B cell (primary cell): ENCODE measurements at places on chromosomes 2 and 18.
A peak's percentile ranks its signal among the peaks of the same experiment; 100 is the strongest.

GRCh38 chr2:176120364-176121189 lies 1.9 kb upstream of the HOXD9 start:
- DNase-seq = no peak

- peak; percentile 91 for DNase-seq
Observed at GRCh38 chr2:239267288-239267951, 133.4 kb downstream of the HDAC4 start.

GRCh38 chr18:1585881-1586488 lies 681.3 kb downstream of the ADCYAP1 start:
- DNase-seq = peak; percentile 36

- DNase-seq = no peak
Observed at GRCh38 chr2:153476816-153477635, 1.5 kb downstream of the RPRM start.

GRCh38 chr2:39377226-39377939 lies 59.7 kb downstream of the MAP4K3 start:
- peak; percentile 87 for DNase-seq

- no peak for DNase-seq
Observed at GRCh38 chr18:69936191-69936558, 11.5 kb downstream of the CD226 start.

DNA sequence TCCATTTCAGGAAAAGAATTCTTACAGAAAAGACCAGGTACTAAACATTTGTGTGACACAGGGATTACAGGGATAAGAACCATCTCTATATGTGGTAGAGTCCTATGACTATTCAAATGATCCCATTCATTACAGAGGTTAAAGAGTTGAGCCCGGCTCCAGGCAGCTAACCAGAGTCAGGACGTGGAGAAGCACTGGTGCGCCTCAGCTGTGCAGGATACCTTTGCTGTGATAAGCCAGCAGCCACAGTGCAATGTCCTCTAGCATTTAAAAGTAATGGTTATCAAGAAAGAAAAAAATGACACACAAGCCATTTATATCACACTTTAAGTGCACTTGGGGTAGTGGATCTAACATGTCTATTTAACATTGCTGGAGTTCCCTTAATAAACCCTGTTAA lies 17.3 kb downstream of the BUB1 start:
- DNase-seq = no peak

DNA sequence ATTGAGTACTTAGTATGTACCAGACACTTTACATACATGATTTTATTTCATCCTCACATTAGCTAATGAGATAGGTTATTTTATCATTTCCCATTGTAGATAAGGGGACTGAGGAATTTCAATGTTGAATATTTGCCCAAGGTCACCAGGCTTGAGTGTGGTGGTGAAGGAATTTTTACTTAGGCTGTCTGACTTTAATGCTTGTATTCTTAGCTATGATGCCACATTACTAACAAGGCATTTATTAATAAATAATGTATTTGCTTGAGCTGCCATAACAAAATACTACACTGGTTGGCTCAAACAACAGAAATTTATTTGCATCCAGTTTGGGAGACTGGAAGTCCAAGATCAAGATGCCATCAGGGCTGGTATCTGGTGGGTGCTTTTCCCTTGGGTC lies 250.9 kb downstream of the GPD2 start:
- no peak for DNase-seq

- DNase-seq = no peak
Observed at GRCh38 chr2:221310730-221311129, 261.4 kb downstream of the EPHA4 start.

DNA sequence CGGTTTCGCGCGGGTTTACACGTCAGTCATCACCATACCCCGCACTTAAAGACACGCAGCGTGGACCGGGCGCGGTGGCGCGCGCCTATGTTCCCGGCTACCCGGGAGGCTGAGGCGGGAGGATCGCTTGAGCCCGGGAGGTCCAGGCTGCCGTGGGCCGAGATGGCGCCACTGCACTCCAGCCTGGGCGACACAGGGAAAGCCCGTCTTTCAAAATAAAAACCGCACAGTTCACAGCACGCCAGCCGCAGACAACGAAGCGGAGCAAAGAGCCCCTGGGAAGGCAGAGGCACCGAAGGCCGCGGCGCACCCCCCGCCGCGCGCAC lies 328 bp downstream of the DTYMK start:
- no peak for DNase-seq

DNA sequence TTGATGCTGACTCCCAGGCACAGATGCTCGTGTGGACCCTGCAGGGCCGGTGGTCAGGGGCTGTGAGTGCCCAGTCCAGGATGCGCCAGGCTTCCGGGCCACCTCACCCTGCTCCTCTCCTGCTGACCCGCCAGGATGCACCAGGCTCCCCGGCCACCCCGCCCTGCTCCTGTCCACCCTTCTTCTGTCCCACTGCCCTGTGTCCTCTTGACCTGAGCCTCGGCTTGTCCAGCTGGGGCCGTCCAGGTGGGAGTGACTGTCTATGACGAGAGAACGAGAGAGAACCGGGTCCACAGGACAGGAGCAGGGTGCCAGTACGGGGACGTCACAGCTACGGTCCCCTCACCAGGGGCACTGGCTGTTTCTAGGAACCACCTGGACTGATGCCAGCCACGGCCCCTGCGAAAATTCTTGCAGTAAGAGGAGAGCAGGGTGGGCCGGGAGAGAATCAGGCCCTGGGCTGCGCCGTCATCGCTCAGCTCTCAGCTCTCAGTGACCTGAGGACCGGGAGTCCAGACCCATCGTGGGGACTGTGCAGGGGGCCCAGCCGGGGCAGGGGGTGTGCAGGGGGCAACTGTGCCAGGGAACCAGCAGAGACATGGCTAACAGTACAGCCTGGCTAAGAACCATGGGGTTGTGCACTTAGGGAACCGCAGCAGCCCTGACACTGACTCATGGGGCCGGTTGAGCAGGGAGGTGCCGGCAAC lies 12.9 kb upstream of the NFATC1 start:
- no peak for DNase-seq

DNA sequence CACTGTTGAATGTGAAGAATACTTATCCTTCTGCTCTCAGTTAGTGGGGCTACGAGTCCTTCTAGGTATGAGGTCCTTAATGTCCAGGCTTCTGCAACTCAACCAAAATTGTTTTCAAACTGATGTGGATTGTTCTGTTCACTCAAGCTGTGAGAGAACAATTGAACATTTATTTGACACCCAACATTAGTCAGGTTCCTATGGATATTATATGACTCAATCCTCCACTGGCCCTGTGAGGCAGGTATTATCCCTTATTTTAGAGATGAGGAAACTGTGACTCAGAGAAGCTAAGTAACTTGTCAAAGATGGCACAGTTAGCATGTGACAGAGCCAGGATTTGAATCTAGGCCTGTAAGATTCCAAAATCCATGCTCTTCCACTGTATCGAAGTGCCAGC lies 1.2 kb upstream of the LYG2 start:
- DNase-seq = no peak

DNA sequence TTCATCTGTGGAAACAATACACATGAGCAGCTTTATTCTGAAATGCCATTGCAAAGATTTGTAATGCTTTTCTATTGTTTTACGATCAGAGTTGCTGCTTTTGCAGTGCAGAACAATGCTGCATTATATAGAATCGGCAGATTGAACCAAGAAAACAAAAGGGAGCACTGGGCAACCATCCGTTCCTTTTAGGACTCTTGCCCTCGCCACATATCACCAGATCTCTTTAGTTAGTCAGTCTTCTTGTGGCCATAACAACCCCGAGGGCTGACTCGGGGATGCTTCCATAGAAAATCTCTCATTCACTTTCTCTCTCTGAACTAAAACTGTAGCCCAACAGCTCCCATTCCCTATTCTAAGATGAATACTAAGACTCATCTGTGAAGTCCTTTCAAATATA lies 340.4 kb downstream of the NRXN1 start:
- DNase-seq = no peak

GRCh38 chr2:227192491-227192890 lies 28.1 kb downstream of the COL4A3 start:
- DNase-seq = no peak

DNA sequence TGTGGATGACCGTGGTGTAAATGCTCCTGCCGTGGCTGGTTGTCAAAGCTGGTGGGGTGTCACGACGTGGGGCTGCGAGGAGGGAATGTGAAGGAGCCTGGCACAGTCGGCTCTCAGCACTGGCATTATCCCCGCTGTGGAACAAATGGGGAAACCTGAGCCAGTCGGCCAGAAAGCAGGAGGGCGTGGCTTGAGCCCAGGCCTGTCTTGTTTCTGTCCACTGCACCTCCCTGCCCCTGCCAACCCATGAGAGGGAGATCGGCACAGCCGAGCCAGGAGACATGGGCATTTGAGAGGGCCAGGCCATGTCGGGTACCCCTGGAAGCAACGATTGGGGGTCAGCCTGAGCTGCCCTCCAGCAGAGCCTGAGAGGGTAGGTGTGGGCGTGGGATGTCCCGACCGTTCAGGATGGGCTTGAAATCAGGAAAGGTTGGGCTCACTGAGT lies 44.5 kb downstream of the PDIA6 start:
- DNase-seq = no peak

GRCh38 chr2:84631047-84631446 lies 114.7 kb downstream of the DNAH6 start:
- DNase-seq = no peak

- DNase-seq = peak; percentile 41
Observed at GRCh38 chr2:160492401-160493226, 993 bp downstream of the RBMS1 start.

DNA sequence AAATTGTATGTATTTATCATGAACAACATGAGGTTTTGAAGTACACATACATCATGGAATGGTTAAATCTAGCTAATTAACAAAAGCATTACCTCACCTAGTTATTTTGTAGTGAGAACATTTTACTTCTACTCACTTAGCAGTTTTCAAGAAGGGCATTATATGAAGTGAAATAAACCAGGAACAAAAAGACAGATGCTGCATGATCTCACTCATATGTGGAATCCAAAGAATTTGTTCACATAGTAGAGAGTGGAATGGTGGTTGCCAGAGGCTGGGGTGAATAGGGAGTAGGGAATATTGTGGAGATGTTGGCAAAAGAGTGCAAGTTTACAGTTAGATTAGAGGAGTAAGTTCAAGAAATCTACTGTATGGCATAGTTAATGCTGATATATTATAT lies 292.0 kb downstream of the ASXL3 start:
- DNase-seq = no peak

DNA sequence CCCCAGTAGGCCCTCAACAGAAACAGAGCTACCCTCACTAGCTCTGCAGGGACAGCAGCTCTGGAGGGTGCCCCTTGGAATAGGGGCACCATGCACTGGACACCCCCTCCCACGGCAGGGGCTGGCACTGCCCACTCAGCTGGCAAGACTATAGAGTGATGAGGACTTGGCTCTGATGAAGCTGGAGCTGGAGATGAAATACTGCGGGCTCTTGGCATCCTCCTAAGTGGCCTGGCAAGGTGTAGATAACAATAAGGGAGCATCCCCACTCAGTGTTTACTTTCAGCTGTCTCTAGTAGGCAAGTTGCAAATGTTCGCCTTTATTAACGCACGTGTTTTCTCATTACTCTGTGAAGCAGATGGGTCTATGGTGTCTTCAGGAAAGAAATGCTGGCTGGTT lies 92.7 kb downstream of the PDCL3 start:
- DNase-seq = no peak

- no peak for DNase-seq
Observed at GRCh38 chr2:11094021-11094810, 61.1 kb upstream of the SLC66A3 start.

GRCh38 chr18:78006774-78007260 lies 757.2 kb downstream of the GALR1 start:
- no peak for DNase-seq

GRCh38 chr2:113166187-113166645 lies 7.6 kb upstream of the PSD4 start:
- DNase-seq = no peak

DNA sequence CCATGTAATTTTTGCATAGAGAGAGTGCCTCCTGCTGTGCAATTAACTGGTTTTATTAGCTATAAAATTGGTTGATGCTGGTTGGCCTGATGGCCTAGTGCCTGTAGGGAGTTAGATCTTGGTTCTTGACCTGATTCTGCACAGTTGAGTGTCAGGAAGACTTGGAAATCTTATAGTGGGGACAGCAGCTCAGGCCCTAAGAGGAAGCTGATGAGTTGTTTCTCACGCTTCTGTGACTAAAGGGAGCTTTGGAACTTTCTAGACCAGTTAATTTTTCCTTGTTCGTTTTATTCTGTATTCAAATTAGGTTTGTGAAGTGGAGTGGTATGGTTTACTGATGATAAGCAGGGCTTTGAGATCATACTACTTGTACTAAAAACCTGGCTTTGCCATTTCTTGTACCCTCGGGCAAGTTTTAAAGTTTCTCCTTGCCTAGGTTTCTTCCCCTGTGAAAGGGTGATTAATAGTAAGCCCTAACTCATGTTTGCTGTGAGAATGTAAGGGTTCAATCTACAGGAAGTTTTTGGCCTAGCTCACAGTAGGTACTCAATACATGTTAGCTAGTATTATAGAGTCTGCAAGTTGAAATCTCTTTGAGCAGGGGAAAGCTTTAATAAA lies 82.1 kb downstream of the MAP3K20 start:
- no peak for DNase-seq

DNA sequence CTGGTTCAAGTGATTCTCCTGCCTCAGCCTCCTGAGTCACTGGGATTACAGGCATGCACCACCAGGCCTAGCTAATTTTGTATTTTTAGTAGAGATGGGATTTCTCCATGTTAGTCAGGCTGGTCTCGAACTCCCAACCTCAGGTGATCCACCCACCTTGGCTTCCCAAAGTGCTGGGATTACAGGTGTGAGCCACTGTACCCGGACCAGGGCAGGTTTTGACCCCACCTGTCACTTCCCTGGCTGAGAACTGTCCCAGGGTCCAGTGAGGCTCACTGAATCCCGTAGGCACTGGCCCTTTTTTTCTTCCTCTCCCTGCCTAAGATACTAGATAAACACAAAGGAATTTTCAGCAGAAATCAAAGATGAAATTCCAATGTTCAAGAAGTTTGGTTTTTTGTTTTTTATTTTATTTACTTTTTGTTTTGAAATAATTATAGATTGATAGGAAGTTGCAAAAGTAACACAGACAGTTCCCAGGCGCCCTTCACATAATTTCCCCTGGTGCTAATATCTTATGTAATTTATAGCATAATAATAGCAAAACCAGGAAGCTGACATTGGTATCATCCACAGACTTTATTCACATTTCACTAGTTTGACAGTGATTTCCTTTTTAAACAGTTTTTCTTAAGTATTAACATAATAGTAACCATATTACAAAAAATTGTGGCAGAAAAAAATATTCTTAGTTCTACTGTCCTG lies 52.4 kb upstream of the B3GNT7 start:
- DNase-seq = no peak

DNA sequence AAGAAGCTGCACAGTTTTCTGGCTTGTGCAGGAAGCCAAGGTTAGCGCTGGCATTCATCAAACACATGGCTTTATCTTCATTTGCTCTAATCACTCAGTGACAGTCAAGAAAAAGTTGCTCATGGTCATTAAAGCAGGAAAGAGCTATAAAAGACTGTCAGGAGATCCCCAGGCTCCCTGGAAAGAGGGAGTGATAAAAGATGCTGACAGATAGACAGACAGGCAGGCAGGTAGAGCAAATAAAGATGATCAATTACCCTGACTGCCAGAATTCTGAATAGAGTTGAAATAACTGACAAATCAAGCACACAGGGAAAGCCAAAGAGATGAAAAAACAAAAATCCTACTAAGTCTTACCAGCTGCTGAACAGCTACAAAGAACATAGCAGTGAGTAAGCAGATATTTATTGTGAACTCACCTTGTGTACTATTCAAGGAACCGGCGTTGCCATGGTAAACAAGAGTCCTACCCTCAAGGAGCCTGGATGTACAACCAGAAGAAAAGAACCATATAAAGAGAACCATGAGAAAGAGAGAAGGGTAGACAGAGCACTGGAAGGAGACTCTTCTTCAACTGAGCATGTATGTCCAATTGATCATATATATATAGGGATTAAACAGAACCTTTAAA lies 68.0 kb downstream of the RNF152 start:
- DNase-seq = no peak
